ENCODE measurements at places on chromosomes 2 and 18.
A peak's percentile ranks its signal among the peaks of the same experiment; 100 is the strongest.

GRCh38 chr2:66437691-66438497, 3.0 kb downstream of the MEIS1 start:
- peak; percentile 57 for DNase-seq

DNA sequence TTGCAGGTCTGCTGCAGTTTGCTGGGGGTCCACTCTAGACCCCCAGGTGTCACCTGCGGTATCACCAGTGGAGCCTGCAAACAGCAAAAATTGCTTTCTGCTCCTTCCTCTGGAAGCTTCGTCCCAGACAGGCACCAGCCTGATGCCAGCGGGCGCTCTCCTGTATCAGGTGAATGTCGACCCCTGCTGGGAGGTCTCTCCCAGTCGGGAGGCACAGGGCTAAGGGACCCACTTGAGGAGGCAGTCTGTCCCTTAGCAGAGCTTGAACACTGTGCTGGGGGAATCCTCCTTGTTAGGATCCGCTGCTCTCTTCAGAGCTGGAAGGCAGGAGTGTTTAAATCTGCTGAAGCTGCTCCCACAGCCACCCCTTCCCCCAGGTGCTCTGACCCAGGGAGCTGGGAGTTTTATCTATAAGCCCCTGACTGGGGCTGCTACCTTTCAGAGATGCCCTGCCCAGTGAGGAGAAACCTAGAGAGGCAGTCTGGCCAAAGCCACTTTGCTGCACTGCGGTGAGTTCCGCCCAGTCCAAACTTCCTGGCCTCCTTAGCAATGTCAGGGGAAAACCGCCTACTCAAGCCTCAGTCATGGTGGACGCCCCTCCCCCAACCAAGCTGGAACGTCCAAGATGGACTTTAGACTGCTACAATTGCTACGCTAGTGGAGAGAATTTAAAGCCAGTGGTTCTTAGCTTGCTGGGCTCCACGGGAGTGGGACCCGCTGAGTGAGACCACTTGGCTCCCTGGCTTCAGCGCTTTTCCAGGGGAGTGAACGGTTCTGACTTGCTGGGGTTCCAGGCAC, 652.5 kb downstream of the KCNJ3 start:
- DNase-seq: no peak

DNA sequence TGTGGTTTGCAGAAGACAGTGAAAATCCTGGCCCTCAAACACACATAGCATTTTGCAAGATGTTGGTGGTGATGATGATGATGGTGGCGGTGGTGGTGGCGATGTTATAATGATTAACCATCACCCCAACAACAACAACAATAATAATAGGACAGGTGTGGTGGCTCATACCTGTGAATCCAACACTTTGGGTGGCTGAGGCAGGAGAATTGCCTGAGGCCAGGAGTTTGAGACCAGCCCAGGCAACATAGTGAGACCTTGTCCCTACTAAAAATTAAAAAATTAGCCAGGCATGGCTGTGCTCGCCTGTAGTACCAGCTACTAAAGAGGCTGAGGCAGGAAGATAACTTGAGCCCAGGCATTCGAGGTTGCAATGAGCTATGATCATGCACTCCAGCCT, 3.8 kb downstream of the VIT start:
- no peak for DNase-seq

- DNase-seq: peak; percentile 100
These were observed 57.8 kb upstream of the TXNDC2 start for GRCh38 chr18:9827793-9828505.

DNA sequence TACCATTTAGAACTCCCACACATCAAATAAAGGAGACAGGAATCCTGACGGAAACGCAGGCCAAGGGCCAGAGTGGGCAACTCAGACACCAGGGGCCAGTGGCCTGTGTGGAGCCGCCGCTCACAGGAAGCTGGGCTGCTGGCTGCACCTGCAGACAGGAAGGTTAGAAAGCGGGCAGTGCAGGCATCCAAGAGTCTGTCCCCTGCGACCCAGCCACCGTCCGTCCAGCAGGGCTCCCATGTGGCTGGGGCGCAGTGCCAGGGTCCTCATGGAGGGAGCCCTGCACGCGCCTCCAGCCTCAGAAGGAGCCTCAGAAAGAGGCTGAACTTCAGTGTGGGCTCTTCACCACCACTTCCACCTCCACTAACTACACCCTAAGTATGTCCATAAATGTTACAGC, 2.5 kb upstream of the ANO7 start:
- no peak for DNase-seq

DNA sequence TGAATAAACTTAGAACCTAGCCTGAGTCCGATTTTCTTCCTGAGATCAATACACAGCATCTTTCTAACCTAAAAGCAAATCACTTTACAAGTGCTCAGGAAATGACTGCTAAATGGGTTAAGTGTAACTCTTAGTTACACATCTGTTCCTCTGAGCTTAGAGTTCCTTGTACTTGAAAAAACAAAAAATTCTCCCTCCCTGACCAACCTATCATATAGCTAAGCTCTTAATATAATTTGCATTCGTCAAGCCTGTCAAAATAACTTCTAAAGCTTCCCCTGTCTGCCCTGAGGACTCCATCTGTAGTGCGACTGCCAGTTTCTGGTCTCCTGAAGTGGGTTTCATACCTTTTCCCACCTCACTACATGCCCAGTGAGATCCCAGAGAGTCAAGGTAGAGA, 190.4 kb downstream of the NCK2 start:
- no peak for DNase-seq

DNA sequence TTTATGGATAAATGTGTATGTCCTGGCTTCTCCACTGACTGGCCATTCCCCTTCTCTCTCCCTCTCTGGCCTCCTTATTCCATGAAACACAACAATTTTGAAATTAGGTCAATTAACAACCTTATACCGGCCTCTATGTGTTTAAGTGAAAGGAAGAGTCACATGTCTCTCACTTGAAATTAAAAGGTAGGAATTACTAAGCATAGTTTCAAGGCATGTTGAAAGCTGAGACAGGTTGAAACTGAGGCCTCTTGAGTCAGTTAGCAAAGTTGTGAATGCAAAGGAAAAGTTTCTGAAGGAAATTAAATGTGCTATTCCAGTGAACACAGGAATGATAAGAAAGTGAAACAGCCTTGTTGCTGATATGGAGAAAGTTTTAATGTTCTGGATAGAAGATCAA, 69.7 kb downstream of the ADAM23 start:
- no peak for DNase-seq

DNA sequence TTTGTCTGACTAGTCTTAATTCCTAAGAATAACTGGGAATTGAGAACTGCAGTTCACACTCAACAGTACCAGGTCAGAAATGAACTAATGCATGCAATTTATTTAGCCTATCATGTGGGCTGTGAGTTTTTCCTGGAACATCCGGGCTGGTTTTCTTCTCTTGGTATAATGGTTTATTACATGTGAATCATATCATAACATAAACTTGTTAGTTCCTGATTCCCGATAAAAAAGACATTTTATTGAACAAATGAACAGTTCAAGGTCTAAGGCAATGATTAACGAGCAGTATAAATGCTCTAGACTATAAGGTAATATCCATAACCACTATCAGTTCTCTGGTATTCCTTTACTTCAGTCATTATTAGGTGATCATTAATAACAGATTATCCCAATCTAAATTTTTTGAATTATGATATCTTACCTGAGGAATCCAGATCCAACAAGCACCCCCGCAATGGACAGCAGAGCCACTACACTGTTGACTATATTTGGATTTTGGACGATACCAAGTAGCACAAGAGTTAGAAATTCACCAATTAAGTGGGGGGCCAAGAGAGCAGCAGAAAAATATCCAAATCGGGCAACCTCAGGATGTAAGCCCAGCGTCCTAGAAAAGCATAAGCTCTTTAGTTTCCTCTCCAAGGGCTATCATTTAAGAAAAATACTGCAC, 19.0 kb downstream of the ABCG5 start:
- no peak for DNase-seq

DNA sequence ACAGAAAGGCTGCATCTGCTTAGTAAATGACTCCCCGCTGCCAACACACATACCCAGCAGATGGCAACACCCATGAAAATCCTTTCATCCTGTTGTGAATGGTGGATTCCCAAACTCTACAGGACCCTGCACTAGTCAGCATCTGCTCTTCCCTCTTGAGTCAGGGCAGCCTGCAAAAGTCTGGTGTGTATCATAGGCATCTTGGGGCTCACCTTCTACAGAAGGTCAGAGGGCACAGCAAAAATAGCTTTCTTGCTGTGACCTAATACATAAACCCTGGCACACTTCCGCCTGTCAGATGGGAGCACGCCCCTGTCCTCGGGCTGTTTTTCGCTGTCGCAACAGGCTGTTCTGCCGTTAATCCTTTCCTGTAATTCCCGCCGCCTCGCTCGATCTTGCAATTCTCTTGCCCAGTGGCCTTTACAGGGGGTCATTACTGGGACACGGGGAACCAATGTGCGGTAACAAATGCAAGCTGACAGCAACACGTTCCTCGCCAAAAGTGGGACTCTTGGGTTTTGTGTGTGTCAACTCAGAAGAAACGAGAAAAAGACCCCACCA, 19.9 kb upstream of the SCYGR1 start:
- DNase-seq: no peak

DNA sequence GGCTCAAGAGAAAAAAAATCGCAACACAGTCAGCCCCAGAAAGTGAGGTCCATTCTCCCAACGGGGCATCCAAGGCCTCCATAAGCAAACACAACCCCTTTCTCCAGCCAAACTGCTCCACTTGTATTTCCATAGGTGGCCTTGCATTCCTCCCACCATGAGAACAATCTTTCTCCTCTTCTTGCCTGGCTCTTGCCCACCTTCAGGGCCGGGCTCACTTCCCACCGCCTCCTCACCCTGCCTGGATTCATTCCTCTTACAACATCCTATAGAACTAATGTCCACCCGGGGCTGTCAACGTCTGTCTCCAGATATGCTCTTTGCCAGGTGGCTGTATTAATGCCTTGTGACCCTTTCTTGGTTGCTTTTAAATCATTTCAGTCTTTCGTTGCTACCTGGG, 124.5 kb downstream of the SMAD7 start:
- no peak for DNase-seq

DNA sequence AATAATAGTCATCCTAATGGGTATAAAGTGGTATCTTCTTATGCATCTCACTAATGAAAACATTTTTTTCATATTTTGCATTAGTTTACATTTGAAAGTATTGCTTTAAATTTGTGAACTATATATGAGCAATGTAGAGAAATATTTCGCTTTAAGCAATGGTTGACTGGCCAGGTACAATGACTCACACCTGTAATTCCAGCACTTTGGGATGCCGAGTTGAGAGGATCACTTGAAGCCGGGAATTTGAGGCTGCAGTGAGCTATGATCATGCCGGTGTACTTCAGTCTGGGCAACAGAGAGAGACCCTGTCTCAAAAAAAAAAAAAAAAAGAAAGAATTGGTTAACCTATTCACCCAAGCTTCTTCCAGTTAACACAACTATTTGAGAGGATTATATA, 15.1 kb downstream of the ZCCHC2 start:
- no peak for DNase-seq

DNA sequence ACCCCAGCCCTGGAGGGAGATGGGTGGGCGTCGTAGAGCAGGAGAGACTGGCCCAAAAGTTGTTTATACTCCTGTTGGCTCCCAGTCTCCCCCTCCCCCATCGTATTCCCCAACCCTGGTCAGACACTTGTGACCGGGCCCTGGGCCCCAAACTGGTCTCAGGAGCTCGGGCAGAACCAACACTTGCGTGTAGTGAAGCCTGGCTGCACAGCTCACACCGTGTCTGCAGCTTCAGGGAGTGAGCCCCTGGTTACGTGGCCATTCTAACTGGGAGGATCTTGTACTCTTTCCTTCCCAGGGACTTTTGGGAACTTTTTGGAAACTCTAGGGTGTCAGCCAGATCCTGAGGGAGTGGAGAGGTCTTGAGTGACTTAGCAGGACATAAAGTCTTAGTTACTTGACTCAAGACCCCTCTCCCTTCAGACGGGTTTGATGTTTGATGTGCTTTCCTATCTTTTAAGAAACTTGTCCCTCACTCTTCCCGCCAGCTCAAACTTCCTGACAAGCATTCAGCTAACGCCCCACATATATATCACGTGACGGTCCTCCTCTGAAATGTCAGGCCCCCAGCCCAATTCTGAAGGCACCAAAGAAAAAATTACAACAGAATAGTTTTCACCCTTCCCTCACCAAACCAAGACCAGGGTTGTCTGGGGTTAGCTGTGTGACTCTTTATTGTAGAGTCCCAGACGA, 2.3 kb downstream of the PKDCC start:
- no peak for DNase-seq

DNA sequence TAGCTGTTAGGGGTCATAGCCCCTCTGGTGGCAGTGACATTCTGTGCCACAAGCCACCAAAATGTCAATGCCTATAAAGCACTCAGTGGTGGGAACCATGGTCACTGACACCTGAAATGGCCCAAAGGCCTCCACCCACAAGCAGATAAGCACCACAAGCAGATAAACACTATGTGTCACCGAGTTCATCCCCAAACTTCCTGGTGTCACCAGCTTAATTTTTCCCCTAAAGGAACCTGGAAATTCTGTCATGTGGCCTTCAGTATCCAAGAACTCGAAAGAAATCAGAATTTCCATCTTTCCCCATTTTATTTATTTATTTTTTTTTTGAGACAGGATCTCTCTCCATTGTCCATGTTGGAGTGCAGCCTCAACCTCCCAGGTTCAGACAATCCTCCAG, 3.6 kb upstream of the TPRKB start:
- DNase-seq: no peak

DNA sequence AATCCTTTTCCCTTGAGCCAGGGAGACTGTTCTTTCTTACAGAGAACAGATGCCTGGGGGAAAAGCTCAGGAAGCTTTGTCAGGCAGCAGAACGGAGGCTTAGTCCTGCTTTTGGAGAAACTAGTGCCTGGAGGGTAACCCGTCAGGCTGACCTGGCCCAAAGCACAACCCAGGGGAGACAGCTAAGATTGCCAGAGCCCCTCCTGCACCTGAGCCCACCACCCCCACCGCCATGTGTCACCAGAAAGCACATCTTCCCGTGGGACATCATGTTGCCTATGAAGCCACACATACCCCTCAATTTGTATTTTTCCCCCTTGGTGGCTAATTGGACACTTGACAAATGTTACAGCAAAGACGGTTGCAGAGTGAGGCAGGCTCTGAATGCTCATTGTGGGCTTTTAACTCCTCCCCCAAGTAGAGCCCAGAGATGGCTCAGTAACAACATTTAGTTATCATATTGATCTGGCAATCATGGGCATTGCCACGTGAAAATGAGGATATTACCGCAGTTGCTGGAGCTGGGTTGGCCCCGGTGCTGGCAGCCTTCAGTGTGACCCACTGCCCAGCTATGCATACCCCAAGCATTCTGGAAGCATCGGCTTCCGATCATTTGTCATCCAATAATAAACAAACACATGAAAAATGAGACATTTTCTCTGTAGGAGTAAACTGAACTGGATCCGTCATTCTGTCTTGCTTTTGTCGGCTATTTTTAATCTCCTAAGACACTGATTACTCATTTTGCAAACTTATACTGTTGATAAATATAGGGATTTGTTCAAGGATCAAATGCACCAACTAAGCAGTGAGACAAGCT, 229.5 kb downstream of the ATAD2B start:
- peak; percentile 19 for DNase-seq

All from fibroblast of mammary gland (primary cell).